Pons (tissue), 1 donor: ENCODE measurements at places on chromosomes 16 and 17.

GRCh38 chr17:40810494-40810893 lies 10.7 kb upstream of the KRT28 start:
- no peak for DNase-seq

DNA sequence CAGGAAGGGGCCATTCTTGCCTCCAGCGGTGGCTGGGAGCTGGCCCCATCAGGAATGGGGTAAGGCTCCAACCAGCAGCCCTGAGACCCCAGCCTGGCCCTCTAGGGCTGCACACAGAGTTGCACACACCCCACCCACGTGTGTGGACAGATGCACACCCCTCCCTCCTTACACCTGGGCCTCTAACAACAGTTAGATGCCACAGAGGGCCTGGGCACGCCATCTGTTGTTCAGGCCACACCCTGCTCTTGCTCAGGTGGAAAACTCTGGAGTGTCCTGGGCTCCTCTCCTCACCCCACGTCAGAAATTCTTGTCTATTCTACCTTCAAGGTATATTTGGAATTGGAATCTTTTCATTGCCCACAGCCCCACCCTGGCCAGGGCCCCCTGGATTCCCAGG lies 13.3 kb upstream of the RAI1 start:
- no peak for DNase-seq

GRCh38 chr16:87918338-87918737 lies 18.0 kb downstream of the CA5A start:
- DNase-seq: no peak

- no peak for DNase-seq
Measured at GRCh38 chr16:62067981-62068380, 31.7 kb upstream of the CDH8 start.

DNA sequence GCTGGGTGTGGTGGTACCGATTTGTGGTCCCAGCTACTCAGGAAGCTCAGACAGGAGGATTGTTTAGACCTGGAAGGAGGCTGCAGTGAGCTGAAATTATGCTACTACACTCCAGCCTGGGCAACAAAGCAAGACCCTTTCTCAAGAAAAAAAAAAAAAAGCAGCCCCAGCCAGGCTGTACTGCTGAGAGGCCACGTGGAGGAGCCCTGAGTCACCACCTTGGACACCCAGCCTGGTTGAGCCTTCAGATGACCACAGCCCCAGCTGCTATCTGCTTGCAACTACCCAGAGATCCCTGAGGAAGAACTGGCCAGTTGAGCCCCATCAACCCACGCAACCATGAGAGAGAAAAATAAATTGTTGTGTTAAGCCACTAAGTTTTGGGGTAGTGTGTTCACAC lies 23.6 kb upstream of the GPRC5C start:
- no peak for DNase-seq
